ENCODE measurements at places on chromosomes 2 and 18.

DNA sequence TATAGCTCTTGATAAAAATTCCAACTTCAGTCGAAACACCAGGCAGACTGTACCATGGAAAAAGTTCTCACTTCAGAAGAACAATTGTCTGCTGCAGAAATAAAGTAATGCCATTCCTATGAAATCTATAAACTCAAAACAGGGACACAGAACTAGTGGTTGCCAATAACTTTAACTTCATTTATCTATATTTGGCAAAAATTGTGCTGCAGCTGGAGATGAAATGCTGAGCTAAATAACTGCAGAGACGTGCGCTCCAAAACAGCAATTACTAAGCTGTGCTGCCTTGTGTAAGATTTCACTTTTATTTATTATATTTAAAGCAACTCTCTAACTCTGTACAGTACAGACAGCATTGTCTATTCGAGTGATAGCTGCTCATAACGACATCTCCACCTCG is 540.1 kb upstream of the ID2 start:
- DNase-seq, result no peak

DNA sequence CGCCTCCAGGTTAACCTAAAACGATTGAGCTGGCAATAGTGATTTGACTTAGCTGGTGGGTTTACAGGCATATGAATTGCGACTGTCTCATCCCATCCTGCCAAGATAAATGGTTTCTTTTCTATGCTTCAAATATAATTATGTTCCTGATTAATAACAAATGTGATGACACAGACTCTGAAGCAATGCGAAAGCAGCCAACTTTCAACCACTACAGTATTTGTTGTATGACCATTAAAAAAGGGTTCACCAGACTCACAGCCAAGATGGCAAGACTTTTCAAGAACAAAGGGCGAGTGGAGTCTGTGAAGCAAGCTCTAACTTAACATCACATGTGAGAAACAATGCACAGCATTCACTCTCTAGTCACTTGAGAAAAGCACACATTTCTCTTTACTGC is 186.6 kb downstream of the PID1 start:
- no peak for DNase-seq

GRCh38 chr2:176834226-176834625 is 378.4 kb upstream of the HNRNPA3 start:
- DNase-seq, result no peak

DNA sequence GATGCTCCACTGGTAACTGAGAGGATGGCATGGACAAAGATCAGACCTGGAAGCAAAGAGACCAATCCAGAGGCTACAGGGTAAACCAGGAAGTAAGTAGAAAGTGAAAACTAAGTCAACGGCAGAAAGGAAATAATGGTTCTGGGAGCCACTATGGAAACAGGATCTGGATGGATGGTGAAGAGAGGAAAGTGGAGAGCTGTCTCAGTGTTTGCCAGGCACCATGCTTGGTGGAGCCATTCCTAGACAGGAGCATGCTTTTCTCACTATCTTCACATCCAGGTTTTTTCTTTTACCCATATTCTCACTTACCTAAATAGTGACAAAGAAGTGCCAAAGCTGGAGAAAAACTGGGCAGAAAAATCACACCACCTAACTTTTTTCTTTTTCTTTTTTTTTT is 22.2 kb downstream of the ZNF521 start:
- DNase-seq, result no peak

DNA sequence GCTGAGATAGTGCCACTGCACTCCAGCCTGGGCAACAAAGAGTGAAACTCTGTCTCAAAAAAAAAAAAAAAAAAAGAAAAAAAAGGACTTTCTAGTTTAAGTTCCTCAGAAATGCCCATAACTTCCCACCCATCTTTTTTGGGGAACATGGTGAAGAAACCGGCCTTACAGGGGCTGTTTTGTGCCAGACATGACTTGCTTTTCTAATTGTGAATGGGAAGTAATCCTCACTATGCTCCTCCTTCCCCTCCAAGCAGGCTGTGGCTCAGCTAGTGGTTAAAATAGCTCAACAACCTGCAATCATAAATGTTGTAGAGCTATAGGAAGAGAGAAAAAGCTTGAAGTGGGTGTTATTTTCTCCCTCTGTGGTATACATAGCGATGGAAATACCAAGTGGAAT is 34.1 kb upstream of the OLA1 start:
- peak; percentile 80 for DNase-seq

DNA sequence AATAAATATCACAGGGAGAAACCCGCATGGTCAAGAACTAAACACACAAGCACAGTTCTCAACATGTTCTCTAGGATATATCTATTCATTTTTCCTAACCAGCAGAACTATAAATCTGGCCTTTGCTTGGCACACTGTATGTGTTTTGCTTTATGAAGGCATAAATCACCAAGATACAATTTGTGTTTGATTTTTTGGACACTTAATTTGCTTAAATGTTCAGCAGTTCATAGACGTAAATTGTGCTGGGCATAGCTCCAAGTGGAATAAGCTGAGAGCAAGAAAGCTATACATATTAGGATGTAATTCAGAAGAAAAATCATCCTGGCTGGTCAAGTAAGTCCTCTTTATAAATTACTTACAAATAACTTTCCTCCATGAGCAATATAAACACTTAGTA is 341.5 kb upstream of the ATP5MC3 start:
- no peak for DNase-seq

DNA sequence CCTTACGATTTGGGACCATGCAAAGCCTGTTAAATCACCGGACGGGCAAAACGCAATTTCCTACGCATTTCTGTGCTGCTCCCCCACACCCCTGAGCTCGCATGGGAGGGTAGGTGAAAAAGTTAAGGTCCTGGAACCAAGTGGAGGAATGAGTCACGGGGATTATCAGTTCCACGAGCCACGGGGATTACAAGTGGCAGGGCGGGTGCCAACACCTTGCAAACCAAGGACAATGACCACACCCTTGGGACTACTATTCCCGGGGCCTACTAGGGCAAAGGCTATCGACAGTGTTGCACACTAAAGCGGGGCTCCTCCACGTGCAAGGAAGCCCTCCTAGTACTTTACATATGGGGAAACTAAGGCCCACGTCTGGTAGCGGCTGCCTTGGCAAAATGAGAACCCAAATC is 447 bp downstream of the RETSAT start:
- peak; percentile 8 for DNase-seq
